ENCODE measurements at places on chromosomes 1 and 21.
A peak's percentile ranks its signal among the peaks of the same experiment; 100 is the strongest.

DNA sequence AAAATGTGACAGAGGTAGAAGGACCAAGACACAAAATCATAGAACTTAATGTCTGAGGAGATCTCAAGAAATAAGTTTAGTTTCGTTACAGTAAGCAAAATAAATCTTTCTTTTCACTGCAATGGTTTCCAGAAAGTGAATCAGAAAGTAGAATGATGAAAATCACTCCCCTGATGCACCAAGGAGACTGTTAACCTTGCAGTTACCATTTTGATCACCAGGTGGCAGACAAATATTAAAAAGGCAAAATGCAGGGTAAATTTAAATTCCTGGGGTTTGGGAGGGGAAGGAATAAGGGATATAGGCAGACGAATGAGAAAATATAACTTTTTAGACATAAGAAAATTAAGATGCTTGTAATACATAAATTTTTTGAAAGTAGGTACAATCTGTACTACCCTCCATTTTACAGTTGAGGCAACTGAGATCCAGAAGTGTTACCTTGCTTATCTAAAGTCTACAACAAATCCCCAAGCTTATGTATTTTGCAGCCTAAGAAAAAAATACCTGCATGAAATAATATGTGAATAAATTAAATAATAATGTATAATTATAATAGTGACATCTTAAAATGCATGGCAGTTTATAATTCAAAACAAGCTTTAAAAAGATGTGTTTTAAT lies 253.2 kb downstream of the CRB1 start:
- peak; percentile 9 for DNase-seq

- DNase-seq, result no peak
Observed at GRCh38 chr1:95308276-95309030, 74.4 kb downstream of the RWDD3 start.

DNA sequence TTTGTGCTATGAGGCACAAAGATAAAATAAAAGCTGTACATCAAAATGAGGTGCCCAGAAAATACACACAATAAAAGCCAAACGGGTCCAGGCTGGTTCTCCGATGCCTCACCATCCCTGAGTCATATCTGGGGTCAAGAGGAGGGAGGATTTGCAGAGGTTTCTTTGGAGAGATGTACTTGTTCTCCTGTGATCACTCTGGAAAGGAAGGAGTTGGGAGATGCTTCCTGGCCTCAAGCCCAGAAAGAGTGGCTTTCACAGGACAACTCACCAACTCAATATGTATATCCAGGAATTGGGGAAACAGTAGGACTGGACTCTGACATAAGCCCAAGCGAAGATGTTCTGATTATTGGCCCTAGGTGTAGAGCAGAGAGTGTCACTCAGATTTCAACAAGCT lies 51.9 kb downstream of the DIPK1A start:
- no peak for DNase-seq

DNA sequence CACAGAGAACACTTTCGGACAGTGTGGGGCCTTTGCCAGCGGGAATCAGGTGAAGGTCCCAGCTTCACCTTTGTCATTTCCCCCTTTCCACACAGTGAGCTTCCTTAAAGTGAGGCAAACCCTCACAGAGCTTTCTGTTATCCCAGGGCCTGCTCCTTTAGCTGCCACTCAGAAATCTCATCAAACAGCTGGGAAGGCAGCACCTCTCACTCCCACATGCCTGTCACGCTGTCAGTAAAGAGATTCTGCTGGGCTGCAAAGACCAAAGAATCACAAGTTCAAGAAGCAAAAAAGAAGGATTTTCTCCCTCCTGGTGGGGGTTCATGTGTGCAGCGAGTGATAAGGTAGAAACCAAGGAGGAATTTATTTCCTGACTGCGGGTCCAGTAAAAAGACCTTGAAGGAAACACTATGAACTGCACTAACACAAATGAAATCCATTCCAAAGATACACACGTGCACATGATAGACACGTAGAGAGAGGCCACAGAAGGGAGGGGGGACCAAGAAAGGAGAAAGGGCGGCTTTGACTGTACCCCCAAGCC lies 44.0 kb downstream of the HTR6 start:
- no peak for DNase-seq

DNA sequence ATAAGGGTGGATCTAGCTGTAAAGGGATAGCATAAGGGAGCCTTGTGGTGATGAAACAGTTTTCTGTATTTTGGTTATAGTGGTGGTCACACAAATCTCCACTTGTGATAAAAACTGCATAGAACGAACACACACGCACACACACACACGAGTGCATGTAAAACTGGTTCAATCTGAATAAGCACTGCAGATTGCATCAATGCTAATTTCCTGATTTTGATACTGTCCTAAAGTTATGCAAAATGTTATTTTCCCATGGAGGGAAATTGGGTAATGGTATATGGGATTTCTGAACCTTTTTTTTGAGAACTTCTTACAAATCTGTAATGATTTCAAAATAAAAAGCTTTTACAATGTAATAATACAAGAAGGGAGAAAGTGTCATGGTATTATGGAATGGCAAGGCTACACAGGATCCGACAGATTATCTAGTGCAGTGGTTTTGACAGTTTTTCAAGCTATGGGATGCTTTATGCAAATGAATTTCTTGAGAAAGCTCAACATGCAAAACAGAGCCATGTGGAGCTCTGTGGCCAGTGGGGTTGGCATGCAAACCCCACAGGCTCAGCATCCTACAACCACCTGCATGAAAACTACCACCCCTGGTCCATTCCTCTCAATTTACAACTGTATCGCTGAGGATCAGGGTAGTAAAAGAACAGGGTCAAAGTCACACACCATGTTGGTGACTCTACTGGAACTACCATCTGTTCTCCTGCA lies 18.8 kb downstream of the SLC41A1 start:
- no peak for DNase-seq

Measured in Ammon's horn (tissue), 1 donor.